Activated effector memory CD4-positive, alpha-beta T cell treated with Interleukin-2 at 50 U/mL for 16 hours (primary cell): ENCODE measurements at places on chromosomes 13 and 19.
A peak's percentile ranks its signal among the peaks of the same experiment; 100 is the strongest.

- peak; percentile 44 for DNase-seq
Measured at GRCh38 chr19:38395381-38396114, 7.1 kb downstream of the SPRED3 start.

DNA sequence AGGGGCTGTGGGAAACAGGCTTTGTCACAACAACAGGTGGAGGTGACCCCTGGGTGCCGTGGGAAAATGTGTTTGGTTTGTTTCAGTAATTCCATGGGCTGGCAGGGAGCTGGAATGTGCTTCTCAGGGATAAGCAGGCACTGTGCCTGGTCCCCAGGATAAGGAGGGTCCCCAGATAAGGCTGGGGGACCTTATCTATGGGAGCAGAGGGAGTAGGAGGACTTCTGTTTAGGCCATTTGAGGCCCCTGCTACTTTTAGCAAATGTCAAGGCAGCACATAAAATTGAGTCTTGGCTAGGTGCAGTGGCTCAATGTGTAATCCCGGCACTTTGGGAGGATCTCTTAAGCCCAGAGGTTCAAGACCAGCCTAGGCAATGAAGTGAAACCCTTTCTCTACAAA is 59.5 kb downstream of the KCNC3 start:
- no peak for DNase-seq

GRCh38 chr13:20401931-20402856 is 123.5 kb downstream of the CRYL1 start:
- no peak for DNase-seq

DNA sequence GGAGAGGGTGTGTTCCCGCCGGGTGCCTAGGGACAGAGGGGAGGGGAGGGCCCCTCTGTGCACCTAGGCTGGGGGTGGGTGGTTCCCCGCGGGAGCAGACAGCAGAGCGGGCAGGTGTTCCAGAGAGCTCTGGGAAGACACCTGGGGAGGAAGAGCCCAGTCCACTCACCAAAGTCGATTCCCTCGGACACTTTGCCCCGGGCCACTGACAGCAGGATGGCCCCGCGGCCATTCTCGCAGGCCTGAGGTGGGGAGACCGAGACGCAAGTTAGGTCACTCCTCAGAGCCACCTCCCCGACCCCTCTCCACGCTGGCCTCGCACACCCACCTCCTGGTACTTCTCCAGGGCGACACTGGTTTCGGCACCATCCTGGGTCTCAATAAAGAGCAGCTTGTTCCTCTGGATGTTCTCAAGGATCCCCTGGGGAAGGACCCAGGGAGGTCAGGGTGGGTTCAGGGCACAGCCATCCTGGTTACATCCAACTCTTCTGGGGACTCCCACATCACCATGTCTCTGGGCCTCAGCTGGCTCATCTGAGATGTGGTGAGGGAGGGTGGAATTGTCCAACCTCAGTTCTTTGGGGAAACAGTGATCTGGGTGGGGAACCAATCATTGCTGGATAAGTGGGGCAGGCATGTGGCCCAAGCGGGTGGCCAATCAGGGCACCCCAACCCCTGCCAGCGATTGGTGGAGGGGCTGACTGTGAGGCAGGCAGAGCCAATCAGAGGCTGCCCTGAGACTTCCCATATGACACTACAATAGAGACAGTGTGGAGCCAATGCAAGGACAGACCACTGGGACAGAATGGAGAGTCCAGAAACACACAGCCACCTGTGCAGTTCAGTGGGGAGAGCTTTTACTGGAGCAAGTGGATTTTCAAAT is 12.6 kb downstream of the KLC3 start:
- no peak for DNase-seq

GRCh38 chr13:41939398-41939797 is 21.5 kb downstream of the VWA8 start:
- DNase-seq: no peak

GRCh38 chr19:1189419-1189818 is 15.4 kb upstream of the SBNO2 start:
- DNase-seq: peak; percentile 41

DNA sequence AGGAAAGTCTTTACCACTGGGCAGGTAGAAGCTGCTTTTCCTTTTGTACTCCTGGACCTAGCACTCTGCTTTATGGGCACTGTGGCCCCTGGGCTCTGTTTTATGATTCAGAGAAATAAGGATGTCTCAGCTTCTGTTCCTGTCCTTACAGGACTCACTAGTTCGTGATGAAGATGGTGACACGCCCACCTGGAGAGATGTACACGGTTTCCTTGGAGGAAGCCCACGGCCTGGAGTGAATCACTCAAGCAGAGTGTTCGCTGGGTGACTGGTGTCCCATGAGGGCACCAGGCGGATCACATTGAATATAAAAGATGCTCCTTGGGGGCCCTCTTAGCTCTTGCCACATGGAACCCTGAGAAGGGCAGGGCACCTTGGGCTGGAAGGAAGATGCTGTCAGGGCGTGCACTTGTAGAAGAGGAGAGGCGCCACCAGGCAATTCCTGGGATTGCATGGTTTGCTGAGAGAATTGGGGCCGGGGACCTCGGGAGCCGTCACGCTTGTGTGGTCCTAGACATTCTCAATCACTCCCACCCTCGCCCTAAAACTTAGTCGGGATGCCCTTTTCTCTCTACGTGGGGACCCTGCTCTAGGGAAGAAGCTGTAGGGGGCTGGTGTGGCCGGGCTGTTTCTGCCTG is 202.6 kb downstream of the TSHZ3 start:
- DNase-seq: no peak

DNA sequence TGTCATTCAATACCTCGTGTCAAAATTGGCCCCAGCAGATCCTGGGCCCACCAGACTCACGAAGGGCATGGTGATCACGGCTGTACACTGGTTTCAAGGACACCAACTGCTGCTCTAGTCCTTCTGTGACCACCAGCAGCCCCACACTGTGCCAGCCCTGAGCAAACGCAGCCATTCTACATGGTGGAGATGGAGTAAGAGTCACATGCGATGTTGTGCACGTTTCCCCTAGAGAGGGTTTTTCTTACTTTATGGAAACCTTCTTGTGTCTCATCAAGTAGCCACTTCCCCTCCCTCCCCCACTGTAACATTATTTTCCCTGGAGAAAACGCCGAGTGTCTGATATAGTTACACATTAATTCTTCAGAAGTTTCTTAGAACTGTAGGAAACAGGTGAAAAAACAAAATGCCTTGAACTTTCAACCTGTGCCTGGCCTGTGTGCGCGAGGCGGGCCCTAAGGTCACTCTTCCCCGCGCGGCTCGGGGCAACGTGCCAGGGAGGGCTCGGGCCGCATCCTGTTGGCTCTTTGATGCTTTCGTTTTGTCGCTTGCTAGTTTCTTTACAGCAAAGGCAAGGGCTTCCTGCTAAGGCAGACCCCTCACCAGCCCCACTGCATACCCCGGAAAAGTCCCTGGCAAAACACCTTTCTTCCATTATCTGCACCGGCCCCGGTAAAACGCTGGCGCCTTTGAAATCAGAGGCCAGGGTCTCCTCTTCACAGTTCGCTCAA is 44.6 kb downstream of the GGACT start:
- no peak for DNase-seq

GRCh38 chr19:49058562-49058961 is 1.0 kb upstream of the CGB7 start:
- no peak for DNase-seq

DNA sequence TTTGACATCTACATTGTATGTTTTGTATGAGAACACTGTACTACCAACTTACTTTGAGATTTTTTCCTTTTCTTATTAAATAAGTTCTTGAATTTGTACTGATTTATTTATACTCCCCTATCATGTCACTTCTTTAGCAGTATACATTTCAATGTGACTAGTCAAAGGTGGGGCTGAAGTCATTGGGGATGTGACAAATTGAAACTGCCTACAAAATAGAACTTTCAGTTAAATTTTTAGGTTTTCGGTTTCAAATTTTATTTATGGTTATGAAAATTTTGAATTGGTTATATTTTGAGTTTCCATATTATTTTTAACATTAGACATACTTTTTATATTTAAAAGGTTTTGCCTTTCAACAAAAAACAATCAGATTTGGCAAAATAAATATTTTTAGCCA is 221.6 kb downstream of the NBEA start:
- no peak for DNase-seq

- no peak for DNase-seq
Measured at GRCh38 chr13:26697069-26697955, 63.3 kb downstream of the GPR12 start.

DNA sequence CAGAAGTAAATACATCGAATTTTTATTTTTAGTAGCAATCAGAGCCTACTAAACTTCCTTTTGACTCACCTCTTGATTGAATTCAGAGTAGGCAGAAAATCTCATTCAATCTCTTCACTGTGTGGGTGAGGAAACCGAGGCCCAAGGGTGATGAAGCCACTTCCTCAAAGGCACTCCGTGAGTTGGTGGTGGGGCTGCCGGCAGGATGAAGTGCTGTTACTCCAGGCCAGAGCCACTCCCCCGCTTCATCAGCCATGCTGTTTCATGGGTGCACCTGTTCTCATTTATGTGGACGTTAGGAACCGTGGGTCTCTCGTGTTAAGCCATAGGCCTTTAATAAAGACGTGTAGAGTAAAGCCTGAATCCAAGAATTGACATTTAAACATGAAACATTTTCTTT is 13.2 kb downstream of the ING1 start:
- peak; percentile 44 for DNase-seq

GRCh38 chr19:43636121-43636683 is 3.4 kb downstream of the CADM4 start:
- no peak for DNase-seq

GRCh38 chr19:56091751-56092546 is 29.1 kb downstream of the ZNF787 start:
- DNase-seq: no peak

GRCh38 chr13:24218977-24219376 is 58.5 kb downstream of the SPATA13 start:
- no peak for DNase-seq

DNA sequence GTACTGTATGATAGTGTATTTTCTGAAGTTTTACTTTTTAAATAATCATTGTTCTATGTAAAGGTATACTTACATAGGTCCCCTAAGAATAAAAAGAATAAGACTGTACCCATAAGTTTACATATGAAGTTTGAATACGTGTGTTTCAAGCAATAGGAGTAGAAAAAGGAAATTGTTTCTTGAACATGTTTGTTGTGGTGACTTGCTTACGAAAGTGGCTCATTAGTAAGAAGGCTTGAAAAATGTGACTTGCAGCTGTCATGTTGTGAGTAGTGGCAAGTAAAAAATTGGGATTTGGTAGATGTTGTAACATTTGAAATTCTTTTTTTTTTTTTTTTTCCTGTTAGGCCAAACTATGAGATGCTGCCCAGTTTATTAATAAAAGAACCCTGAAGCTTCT is 203.3 kb downstream of the LMO7 start:
- no peak for DNase-seq

- no peak for DNase-seq
Measured at GRCh38 chr13:91699863-91700262, 301.4 kb downstream of the GPC5 start.

DNA sequence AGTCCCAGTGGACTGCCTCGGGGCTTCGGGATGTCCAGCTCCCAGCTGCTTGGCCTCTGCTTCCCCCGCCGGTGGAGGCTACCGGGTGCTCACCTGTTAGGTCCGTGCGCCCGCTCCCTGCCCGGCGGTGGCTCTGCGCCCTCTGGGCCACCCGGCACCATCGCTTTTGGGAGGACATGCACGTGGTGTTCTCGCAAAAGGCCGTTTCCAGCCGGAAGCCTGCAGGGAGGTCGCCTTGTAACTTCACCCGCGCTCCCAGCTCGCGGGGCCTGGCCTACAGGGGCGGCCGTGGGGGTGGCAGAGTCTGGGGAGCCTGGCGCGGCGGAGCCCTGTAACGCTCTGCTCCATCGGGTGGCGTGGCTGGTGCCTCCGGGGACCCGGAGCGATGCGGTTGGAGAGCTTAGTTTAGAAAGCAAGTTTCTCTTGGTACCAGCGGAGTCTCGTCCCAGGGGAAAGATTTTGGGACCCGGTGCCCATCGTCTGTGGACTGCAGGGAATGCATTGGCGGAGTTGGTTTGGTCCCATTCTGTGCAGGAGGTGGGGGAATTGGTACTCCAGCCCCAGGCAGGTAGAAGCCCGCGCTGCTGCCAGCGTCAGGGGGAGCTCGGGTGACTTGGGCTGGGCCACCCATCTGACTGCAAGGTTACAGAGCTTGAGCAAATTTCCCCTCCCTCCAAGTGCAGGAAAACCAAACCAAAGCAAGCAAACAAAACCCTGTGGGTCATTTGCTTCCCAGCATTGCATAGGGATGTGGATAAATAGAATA is 673 bp downstream of the SPATA13 start:
- no peak for DNase-seq

DNA sequence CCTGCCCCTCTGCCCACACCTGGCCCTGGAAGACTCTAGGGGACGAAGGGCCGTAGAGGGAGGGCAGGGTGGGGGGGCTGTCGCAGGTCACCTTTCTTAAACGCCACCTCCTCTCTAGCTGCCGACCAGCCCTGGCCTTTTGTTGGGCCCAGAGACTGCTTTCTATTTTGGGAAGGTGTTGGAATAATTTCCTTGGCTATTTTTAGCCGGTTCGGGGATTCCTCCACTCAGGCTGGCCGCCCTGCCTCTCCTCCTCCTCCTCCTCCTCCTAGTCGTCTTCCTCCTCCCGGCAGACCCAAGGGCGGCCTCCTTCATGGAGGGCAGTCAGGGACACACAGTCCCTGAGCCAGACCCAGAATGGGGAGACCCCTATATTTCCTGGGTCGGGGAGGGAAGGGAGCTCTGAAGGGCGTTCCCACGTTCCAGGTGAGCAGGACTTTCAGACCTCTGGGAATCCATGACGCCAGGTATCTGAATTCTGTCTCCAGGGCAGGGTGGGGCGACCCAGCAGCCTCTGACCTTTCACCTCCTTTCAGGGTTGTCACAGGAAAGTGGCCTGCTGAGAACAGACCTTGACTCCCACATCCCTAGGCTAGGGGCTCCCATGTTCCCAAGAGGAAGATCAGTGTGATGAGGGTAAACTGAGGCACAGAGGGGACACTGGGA is 19.9 kb downstream of the GADD45B start:
- no peak for DNase-seq

GRCh38 chr19:51485960-51486660 is 7.8 kb downstream of the CEACAM18 start:
- no peak for DNase-seq

DNA sequence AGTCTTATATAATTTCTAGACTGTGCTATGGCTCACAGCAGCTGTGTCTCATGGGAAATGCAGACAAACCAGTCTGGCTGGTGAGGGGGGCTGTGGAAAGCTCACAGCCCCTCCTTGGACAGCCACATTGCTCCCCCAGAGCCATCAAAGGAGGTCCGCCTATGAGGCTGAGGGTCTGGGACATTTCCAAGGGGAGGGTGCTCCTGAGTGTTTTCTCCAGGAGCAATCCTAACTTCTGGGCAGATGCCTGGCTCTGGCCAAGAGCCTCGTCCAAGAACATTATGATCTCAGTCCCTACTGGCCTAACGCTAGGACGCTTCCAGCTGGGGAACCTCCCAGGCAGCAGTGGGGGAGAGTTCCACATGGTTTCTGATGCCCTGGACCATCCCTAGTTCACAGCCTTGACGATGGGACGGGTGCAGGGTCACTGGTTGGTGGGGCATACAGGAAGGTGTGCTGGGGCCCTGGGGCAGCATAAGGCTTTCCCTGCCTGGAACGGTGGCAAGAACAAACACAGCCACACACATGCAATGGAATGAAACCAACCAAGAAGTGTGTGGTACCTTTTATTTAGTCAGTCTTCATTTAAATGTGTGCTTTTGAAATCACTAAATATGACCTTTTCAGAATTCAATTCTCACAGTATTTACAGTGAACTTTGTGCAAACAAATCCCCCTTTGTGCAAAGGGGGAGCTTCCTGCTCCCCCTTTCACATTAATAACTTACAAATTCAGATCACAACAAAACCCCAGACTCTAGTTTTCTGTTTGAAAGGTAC is 60.6 kb downstream of the CDADC1 start:
- no peak for DNase-seq

- no peak for DNase-seq
Measured at GRCh38 chr19:46890423-46891170, 29.8 kb downstream of the ARHGAP35 start.
